ENCODE measurements at places on chromosomes 6 and 20.

- DNase-seq = peak; percentile 87
These were observed at the start of gene RCAN2 for GRCh38 chr6:46491201-46491627. RCAN2 (minus strand) TSS chr6:46491449.

DNA sequence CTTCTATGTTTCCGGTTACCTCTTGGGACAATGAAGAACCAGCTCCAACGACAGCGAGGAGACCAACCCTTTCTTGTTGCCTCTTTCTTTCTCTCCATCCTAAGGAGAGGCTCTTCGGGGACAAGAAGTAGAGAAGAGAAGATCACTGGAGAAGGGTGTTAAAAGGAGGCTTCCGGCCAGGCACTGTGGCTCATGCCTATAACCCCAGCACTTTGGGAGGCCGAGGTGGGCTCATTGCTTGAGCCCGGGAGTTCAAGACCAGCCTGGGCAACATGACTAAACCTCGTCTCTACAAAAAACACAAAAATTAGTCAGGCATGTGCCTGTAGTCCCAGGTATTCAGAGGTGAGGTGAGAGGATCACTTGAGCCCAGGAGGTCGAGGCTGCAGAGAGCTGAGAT, 90.8 kb upstream of the TNFAIP3 start:
- no peak for DNase-seq

GRCh38 chr6:147268254-147268653, 64.0 kb downstream of the STXBP5 start:
- no peak for DNase-seq

- DNase-seq = peak; percentile 58
These were observed 95.5 kb upstream of the AGPAT4 start for GRCh38 chr6:161369339-161369738.

GRCh38 chr6:52515219-52515960, 61.5 kb downstream of the TRAM2 start:
- DNase-seq = no peak

DNA sequence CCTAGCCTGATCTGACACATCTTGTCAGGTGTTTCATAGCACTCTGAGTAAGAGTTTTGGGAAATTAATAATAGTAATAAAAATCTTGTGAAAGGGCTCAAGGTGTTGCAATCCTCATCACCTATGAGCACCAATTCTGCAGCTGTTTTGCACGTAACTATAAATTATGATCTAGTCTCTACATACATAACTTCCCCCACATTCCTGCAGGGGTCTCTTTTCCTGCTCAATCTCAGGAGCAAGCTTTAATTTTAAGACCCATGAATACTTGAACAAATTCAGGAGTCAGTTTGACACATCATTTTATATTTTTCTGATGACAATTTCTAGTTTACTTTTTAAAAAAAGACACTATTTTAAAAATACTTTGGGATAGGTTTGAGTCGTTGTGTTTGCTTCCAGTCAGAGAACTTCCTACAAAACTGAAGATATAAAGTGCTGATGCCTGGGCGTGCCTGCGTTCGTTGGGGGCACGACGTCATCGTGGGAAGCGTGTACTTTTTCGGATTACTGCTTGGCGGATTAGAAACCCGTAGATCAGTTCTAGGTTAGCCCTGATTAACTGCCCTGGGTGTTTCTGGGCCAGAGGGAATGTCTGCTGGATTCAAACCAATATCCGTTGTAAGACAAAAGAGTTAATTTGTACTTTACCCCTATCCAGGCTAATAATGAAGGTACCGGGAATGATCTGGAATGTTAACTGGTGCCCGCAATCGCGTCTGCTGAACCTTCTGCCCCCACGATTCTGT, 1.0 kb upstream of the E2F3 start:
- peak; percentile 20 for DNase-seq

- no peak for DNase-seq
These were observed 272.6 kb upstream of the CITED2 start for GRCh38 chr6:139647016-139647415.

GRCh38 chr6:31729979-31730630, 1.0 kb upstream of the DDAH2 start:
- peak; percentile 91 for DNase-seq

DNA sequence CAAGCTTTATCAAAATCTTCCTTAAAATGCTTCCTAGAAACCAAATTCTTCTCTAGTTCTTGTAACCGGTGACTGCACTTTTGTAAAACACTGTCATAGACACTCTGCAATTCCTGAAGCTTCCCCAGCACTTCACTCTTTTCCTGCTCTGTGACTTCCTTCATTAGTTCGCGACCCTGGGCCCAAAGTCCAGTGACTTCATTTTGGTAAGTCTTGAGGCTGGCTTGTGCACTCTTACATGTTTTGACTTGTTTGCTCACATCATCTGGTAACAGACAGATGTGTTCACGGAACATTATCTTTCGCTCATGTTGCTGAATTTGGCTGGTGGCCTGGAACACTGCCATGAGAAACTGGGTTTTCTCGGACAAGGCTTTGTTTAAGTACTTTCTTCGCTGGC, 306.2 kb downstream of the SYNE1 start:
- DNase-seq = no peak

DNA sequence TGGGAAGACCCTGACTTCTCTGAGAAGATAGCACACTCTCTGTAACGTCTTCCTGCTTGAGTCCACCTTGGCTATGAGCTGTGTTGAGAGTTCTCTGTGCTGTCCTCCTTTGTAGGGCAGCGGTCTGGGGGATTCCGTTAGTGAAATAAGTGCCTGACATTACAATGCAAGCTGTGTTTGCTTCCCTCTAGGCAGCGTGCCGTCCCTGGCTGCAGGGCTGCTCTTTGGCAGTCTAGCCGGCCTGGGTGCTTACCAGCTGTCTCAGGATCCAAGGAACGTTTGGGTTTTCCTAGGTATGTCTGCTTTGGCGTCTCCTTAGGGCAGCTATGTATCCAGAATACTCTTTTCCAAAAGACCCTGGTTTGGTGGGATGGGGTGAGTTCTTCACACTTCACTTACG, 2.8 kb downstream of the TMEM14C start:
- no peak for DNase-seq

GRCh38 chr6:40719671-40720374, 132.7 kb upstream of the LRFN2 start:
- DNase-seq = no peak

- DNase-seq = no peak
These were observed 169.9 kb downstream of the BCAS1 start for GRCh38 chr20:53900380-53900999.

DNA sequence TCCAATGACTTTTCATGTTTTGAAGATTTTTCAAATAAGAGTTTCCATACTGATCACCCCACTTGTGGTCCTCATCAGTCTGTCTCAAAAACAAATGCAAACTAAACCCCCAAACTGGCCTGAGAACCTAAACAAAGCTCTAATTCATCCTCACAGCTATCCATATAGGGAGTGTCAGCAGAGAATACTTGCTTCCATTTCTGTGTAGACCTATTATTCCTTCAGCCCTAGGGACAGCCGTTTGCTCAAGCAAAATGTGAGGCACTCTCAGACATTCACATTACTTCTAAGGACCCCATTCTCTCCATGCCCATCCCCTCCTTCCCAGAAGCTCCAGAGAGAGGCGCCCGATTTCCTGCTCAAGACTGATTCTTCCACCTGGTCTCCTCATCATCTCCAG, 24.6 kb downstream of the DNAAF9 start:
- DNase-seq = no peak

DNA sequence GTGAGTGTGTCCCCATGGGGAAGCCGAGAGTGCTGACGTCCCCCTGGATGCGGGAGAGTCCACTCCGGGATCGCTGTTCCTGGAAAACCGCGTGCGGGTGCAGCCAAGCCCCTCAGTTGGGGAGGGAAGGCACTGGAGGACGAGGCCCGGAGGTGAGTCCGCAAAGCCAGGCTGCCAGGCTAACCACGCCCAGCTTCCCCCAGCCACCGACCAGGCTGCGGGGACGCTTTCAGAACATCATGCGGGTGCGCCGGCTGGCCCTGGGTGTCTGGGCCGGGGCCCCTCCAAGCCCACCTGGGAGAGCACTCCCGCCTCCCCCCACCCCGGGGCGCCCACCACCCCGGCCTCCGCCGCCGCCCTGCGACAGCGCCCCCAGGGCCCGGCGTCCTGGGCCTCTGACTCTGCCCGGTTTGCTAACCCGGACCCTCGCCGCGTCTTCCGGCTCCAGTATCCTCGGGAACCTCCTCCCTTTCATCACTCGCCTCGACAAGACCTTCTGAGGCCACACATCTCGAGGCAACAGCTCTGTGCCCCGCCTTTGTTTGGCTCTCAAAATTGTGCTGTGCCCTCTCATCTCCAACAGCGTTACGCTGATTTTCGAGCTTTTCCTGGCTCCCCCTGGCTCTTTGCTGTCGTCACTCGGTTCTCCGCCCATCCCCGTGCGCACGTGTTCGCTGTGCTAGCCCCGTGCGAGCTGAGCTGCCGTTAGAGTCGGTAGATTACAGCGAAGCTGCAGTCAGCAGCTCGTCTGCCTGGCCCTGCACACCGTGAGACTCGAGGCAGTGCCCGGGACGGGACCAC, 47.1 kb upstream of the ENTPD6 start:
- no peak for DNase-seq

- no peak for DNase-seq
These were observed 87.2 kb downstream of the PDE7B start for GRCh38 chr6:135938576-135939207.

GRCh38 chr6:158536891-158537798, 22.7 kb upstream of the TMEM181 start:
- DNase-seq = peak; percentile 58

DNA sequence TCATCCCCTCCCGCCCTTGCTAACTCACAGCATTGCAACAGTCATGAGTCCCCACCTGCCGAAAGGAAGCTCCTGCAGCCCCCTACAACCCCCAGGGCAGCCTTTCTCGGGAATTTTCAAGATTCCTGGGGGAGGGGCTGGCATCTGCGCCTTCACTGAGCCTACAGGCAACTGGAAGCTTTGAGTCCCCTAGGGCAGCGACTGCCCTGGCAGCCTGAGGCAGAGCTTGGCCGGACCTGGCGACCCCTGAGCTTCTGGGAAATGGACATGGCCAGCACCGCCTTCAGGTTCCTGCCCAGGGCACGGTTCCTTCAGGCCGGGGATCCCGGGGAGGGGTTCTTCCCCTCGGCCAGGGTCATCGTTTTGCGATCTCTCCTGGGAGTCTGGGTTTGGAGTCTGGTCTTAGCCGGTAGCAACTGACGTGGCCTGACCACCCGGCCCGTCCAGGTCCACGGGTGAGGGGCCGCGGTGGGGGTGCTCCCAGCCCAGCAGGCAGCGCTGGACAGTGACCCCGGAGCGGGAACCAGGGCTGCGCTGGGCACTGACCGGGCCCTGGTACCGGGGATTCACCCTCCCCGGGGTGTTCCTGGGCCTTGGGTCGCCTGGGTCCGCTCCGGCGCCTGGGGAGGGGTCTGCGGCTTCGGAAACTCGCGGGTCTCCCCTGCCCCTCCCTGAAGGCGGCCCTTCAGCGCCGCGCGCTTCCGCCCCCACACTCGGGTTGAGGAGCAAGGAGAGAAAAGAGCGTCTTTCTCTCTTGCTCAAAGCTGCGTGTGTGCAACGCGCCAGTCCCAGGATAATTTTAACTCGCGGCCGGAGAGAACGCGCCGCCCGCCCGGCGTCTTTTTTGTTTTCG, 593 bp upstream of the COL9A3 start:
- DNase-seq = no peak

DNA sequence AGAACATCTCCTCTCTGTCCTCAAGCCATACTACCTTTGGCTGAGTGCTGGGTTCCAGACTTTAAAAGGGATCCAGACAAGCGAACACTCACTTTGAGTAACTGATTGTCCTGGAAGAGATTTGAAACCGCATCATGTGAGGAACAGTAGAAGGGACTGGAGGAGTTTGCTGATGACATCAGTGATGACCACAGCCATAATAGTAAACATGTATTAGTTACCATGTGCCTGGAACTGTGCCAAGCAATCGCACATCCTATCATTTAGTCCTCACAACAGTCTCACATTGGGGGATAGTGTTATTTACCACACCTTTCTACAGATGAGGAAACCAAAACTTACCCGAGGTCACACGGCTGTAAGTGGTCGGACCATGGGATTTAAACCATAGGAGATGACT, 39.8 kb downstream of the ARMC2 start:
- DNase-seq = no peak
